ENCODE measurements at places on chromosomes 2 and 18.

DNA sequence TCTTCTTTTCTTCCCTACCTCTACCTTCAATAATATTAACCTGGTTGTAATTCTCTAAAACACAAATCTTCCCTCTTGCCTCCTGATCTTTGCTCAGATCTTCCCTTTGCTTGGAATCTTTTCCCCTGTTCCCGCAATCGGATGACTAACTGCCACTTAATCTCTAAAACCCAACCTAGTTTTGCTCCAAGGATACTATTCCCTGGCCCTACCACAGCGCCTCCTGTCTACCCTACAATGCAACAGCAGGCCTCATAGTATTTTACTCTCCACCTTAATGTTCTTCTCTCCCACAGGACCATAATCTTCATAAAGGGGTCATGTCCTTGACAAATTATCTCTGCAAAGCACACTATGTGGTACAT is 246.8 kb upstream of the TNP1 start:
- H3K27me3 ChIP-seq, result peaks cover 8% of the 10 kb centered on the region
- no peak overlapping the region for H3K27ac ChIP-seq
- no peak overlapping the region for H3K4me3 ChIP-seq
- no peak for DNase-seq

DNA sequence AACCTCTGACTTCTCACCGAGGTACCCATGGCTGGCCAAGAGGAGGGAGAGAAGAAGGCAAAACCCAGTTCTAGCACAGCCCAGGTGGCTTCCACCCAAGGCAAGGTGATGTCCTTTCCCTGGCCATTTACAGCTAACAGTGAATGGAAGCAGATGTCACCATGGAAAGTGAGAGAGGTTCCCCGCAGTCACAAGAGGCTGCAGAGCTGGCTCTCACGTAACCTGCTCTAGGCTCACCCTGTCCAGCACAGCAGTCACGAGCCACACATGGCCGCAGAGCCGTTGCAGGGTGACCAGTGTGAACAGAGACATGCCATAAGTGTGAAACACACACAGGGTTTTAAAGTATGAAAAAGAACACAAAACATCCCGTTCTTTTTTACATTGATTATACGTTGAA is 169.4 kb downstream of the TNS1 start:
- peaks cover 5% of the 10 kb centered on the region for H3K27me3 ChIP-seq
- no peak overlapping the region for H3K4me3 ChIP-seq
- DNase-seq, result no peak
- no peak overlapping the region for H3K27ac ChIP-seq
- H3K36me3 ChIP-seq, result no peaks in the 10 kb centered on the region

DNA sequence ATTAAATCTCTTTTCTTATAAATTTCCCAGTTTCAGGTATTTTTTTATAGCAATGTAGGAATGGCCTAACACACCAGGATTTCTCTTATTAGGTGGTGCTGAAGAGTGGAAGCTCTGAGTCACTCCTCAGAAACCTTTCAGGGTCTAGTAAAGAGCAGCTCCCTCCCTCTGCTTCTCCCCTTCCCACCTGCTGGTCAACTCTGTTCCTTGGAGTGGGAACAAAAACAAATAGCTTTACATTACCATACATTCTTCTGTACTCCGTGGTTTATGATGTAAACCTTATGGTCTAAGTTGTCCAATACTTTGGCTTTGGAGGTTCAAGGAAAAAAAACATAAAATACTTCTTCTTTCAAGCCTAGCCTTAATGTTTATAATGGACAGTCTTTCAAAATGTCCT is 2.7 kb upstream of the IL1R1 start:
- peaks cover 41% of the 10 kb centered on the region for H3K27me3 ChIP-seq
- DNase-seq, result no peak
- H3K27ac ChIP-seq, result peak overlapping the region; percentile 84
- H3K4me1 ChIP-seq, result peaks cover 57% of the 10 kb centered on the region
- peaks cover 37% of the 10 kb centered on the region for H3K36me3 ChIP-seq

DNA sequence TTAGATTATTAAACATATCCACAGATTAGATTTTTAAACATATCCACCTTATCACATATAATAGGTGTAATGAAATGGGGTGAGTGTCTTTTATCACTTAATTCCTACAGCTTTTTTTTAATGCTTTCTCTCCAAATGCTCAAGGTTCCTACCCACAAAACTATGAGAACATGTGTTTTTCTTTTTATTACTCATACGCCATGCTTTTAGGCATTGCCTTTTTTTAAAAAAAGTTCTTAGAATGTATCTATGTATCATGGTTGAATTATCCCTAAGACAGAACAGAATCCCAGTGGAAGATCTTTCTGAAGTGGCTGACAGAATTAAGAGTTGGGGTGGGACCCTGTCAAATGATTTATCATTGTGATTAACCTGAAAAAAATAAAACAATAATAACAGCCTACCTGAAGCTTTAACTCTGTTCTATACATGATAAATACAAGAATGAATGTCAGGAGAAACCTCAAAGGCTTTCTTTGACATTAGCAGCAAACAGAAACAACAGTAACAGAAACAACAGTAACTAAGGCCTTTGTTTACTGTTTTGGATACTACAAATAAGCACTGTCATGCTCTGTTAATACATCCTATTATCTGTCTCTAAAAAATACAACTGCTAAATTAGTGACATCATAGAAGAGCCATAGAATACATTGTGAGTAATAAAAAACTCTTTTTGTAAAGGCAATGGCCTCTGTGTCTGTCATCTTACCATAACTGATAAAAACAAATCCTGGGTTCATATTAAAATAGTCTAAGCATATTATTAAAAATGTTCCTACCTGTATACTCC is 4.1 kb upstream of the ZNF397 start:
- no peaks in the 10 kb centered on the region for H3K27me3 ChIP-seq
- no peak overlapping the region for H3K4me3 ChIP-seq
- H3K36me3 ChIP-seq, result peaks cover 2% of the 10 kb centered on the region
- no peak for DNase-seq
- no peak overlapping the region for H3K27ac ChIP-seq
- H3K4me1 ChIP-seq, result peaks cover 8% of the 10 kb centered on the region

DNA sequence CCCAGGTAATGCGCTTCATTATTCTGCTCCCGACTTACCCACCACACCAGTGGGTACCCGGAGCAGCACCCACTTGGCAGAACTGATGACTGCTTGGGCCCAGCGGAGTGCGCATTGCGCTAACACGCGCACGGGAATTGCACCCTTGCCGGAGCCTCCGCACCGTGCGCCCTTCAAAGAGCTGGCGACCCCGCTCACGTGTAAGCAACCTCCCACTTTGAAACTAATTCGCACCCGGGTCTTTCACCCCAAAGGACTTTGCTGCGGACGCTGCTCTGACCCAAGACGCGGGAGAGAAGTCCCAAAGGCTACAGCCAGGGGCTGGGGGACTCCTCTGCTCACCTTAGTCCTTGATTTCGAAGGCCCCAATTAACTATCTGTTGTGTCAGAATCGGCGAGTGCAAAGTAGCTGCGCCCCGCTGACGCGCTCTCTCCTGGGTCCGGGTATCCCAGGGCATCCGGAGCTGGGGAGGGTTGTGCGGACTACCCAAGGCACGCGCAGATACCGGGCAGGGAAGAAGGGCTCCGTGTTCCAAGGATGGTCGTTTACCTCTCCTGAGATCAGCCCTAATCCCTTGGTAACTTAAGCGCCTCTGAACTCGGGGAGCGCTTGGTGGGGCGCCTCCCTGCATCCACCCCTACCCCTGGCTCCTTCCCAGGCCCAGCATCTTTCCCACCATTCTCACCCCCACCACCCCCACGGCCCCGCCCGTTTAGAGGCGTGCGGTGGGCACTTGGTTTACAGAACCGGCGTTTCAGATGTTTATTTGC is 13.1 kb upstream of the SATB2 start:
- H3K27me3 ChIP-seq, result peaks cover 89% of the 10 kb centered on the region
- H3K4me3 ChIP-seq, result no peak overlapping the region
- H3K4me1 ChIP-seq, result peaks cover 2% of the 10 kb centered on the region
- no peak for DNase-seq
- no peak overlapping the region for H3K27ac ChIP-seq

DNA sequence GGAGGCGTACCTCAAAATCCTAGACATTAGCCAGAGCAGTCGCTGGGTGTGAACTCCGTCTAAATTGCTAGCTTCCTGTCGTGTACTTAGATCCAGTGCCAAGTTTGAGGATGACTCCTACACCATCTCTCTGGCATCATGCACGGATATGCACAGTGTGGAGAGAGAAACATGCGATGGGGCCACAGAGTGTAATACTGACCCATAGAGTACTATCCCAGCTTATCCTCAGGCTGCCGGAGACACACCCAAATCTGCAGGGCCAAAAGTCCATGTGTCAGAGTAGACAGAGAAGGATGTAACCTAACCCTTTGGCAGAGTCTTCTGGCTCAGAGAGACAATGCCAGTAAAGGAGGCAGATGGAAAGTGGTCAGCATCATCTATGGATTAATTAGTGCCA is 84.2 kb downstream of the ARL4C start:
- no peak for DNase-seq
- H3K4me1 ChIP-seq, result peaks cover 17% of the 10 kb centered on the region

DNA sequence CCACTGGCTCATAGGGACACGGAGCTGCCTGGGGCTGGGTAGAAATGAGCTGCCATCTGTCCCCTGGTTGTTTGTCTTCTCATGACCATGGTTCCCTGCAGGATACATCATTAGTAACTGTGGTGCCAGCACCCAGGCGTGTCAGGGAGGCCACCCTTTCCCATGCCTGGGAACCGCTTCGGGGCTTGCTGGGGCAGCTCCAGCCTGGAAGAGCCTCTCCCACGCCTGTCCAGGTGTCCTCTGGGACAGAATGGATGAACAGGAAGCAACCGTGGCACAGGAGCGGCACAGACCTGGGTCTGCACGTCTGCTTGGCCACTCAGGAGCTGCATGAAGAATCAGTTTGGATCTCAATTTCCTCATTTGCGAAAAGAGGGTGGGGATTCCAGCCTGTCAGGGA is 34.8 kb downstream of the SDC1 start:
- H3K36me3 ChIP-seq, result no peaks in the 10 kb centered on the region
- no peak for DNase-seq
- H3K4me3 ChIP-seq, result no peak overlapping the region
- H3K27ac ChIP-seq, result no peak overlapping the region
- H3K4me1 ChIP-seq, result no peaks in the 10 kb centered on the region

- H3K4me3 ChIP-seq, result no peak overlapping the region
- no peak for DNase-seq
- H3K4me1 ChIP-seq, result peaks cover 5% of the 10 kb centered on the region
- H3K36me3 ChIP-seq, result no peaks in the 10 kb centered on the region
- H3K27me3 ChIP-seq, result peaks cover 12% of the 10 kb centered on the region
These were observed 27.3 kb upstream of the EVA1A start for GRCh38 chr2:75587954-75588587.

DNA sequence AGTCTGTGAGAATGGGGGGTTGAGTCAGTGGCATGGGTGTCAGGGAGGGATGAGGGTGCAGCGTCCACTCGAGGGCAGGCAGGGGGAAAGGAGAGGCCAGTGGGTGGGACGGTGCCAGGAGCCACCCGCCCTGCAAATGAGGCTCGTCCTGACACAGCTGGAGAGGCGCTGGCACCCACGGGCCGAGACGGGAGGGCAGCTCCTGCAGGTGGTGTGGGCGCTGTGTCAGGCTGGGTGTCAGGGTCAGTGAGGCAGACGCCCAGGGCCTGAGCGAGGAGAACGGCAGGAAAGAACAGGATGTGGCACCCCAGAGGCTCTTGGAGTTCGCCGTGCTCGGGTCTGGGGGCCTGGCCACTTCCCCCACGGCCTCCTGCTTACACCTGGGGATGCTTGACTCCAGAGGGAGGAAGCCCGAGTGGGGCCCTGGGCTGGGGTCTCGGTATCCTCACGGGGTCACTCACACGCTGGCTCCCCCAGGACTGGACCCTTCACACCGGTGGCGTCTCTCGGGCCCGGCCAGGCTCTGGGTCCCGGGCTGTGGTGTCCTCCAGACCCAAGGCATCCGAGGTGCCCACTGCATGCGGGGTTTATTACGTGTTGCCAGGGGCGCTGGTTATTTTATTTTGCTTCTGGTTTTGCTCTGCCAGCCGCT is 130.5 kb upstream of the CTDP1 start:
- H3K4me1 ChIP-seq, result no peaks in the 10 kb centered on the region
- H3K4me3 ChIP-seq, result no peak overlapping the region
- H3K27ac ChIP-seq, result no peak overlapping the region
- H3K36me3 ChIP-seq, result no peaks in the 10 kb centered on the region

DNA sequence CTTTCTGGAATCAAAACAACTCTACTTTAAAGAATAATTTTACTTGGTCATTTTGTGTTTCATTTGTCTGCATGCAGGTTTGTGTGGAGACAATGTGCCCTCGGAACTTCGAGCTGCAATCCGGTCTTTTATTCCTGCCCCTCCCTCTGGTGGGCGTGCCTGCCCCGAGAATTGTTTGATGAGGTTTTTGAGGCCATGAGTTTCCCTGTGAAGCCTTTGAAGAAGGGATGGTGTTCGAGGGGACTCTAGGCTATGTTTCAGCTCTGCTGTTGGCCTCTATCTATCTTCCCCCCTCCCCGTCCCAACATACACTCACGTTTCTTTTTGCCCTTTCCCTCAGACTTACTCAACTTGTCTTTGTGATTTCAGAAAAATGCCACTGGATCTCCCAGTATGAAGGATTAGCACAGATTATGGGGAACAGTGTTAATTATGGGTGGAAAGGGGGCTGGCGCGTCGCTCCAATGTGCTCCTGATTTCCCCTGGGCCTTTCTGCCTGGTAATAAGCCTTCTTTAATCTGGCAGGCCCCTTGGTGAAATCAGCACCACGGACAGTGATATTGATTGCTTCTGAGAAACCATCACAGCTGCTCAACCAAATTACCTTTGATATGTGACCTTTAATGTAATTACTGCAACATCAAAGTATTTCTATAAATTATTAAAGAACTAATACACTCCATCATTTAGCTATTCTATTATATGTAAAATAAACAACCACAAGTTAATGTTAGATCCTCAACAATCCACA is 82.2 kb downstream of the CELF4 start:
- no peak overlapping the region for H3K27ac ChIP-seq
- H3K4me1 ChIP-seq, result no peaks in the 10 kb centered on the region
- peaks cover 49% of the 10 kb centered on the region for H3K27me3 ChIP-seq
- DNase-seq, result no peak
- H3K36me3 ChIP-seq, result no peaks in the 10 kb centered on the region
- H3K4me3 ChIP-seq, result no peak overlapping the region

- H3K4me1 ChIP-seq, result no peaks in the 10 kb centered on the region
- no peak for DNase-seq
- no peaks in the 10 kb centered on the region for H3K36me3 ChIP-seq
- no peak overlapping the region for H3K4me3 ChIP-seq
These were observed 277.4 kb upstream of the MC4R start for GRCh38 chr18:60649842-60650536.
